CD4-positive, alpha-beta T cell (primary cell): ENCODE measurements at places on chromosomes 7 and 10. TPM values are rescaled to one million over a fixed set of nuclear protein-coding genes. Genes with fewer than 3 reads are reported as not detected.

The KLF6 gene
- total RNA-seq = 874 TPM

The VSTM2A gene
- total RNA-seq = not detected

The ZNF467 gene
- total RNA-seq = 4.1 TPM

The CALY gene
- total RNA-seq = 3.8 TPM

The AMZ1 gene
- total RNA-seq = 0.36 TPM
